AG20443 (cell line): ENCODE measurements at places on chromosomes 3 and 15.

GRCh38 chr3:32176989-32177701, 61.3 kb upstream of the CMTM8 start:
- peak; percentile 33 for DNase-seq

DNA sequence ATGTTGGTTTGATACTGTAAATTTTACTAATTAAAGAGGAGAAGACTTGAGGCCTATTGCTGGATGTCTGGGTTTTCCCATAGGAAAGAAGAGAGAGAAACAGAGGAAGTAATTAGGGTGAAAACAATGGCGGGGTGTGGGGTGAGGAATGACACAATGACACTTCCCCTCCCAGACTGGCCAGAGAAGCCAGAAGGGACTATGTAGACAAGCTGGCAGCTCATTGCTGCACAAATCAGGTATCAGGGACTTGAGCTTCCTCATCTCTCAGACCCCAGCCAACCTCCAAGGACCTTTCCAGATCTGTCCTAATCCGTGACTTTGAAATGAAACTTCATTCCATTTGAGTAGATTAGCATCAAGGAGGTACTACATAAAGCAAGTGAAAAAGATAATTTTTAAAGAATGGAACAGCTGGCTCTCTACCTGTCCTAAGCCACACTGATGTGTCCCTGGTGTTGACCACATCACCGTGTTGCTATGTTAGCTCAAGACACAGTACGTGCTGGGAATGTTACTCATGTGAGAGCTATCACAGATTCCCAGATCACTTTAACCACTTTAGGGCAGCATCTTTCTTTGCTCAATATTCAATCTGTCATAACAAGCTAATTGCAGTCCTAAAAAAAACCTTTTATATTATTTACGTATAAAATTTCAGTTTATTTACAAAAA, 22.2 kb downstream of the TMEM212 start:
- DNase-seq = no peak

DNA sequence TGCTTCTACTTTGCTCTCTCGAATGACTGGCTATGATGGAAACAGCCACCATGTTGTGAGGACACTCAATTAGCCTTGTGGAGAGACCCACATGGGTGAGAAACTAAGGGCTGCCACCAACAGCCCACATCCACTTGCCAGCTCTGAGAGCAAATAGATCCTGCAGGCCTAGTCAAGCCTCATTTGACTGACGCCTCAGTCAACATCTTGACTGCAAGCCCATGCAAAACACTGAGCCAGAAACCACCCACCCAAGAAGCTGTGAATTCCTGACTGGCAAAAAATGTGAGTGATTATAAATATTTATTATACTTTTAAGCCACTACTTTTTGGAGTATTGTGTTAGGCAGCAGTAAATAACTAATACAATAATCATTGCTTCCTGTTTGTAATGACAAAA, 58.4 kb downstream of the NOX5 start:
- DNase-seq = no peak

GRCh38 chr3:20225769-20226168, 39.8 kb upstream of the SGO1 start:
- peak; percentile 22 for DNase-seq

DNA sequence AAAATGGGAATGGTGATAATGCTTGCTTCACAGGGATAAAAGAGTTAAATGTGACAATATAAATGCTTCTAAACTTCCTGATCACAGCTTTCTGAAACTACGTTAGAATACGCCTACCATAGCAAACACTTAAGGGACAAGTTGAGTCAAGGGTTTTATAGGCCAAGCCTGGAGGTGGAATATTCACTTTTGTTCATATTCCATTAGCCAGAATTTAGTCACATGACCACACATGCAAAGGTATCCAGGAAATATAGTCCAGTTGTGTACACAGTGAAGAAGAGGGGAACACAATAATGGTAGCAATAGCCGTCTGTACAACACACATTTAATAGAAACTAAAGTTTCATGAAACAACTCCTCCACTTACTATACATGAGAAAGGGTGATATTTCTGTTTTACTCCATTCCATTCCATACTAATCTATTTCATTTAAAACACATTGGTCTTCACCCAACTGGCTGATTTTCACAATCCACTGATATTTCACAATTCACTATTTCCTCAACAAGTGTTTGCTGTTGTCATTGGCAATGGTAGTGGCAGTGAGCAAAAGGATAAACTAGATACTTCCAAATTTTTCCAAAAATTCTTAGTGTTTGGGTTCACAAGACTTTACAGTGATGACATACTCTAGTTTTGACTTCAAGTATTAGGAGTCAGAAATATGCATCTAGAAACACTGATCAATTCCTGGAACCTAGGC, 270.9 kb downstream of the ERC2 start:
- DNase-seq = no peak

DNA sequence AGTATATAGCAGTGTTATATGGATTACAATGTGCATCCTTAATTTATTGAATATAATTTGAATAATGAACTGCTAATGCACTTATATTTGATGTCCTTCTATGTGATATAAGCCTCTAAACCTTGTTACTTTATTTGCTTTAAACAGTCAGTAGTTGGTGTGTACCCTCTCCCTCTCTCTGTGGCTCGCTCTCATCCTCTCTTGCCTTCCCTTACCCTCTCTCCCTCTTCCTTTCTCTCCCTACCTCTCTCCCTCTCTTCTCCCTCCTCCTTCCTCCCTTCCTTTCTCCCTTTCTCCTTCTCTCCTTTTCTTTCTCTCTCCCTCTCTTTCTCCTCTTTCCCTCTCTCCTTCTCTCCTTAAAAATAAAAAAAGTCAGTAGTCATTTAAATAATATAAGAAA, 28.9 kb downstream of the MGA start:
- DNase-seq = no peak
